ENCODE measurements at places on chromosomes 2 and 18.

DNA sequence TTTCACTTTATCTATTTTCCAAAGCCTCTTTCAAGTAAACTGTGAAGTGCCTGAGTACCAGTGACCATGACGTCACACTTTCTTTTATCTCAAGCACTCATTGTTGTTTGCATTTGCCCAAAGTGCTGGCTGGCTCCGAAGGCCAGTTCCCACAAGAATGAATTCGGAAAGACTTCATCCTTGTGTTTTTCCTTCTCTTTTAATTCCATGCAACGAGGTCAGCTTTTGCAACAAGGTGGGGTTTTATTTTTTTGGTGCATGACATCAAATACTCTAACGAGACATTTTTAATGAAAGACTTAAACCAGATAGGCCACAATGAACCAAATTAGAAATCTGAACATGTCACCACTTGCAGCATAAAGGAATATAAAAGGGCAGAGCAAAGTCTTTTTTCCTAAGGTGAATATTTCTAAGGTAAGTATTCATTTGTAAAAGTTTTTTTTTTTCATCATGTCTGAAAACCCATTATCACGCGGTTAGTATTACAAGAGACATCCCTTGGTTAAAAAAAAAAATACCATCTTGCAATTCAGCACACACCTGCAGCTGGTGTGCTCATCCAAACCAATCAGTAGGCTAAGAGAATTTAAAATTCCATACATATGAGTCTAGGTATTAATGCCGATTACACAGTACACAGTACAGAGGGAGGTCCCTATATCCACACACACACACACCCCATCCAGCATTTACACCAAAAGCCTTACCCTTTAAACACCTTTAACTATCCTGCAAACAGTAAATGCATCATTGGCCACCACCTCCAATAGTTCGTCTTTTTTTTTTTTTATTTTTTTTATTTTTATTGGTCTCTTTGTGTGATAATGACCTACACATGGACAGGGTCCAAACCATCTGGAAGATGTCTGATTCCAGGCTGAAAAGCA, 2.3 kb downstream of the ARL4C start:
- no peak for DNase-seq

GRCh38 chr18:58887613-58887963, 22.9 kb downstream of the ZNF532 start:
- no peak for DNase-seq

DNA sequence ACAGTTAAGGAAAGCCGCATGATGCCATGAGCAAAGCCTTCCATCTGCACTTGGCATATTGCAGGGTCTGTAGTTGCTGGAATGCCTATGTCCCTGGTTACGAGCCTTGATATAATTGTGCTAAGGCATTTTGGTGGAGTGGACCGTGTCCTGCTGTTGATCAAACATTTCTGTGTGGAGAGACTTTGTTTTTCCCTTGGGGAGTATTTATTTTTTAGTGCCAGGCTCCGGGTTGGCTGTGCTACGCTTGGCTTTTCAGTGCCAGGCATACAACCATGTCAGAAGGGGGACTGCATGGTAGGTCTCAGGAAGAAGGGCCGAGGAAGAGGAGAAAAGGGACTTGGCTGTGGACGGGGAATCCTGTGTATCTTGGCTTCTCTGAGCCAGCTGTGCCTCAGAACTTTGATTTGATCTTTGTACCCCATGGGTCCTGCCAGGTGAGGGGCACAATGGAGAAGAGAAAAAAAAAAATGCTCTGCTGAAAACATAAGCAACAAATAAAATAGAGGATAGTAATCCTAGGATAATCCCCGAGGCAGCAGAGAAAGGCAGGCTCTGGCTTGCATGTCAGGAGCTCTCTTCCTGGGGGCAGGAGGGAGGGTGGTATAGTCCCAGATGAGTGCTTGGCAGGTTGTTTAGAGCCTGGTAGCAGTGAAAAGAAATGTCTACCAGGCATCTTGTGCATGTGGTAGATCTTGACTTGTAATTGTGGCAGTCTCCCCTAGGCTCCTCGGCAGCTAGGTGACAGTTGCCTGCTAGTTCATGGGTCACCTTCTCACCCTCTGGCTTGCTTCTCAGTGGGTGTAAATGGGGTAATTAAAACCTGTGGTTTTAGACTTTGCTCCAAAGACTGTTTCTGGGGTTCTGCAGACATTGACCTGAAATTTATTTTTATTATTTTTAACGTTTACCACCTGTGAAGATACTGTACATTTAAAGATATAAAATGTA, 233.0 kb downstream of the NEDD4L start:
- no peak for DNase-seq

DNA sequence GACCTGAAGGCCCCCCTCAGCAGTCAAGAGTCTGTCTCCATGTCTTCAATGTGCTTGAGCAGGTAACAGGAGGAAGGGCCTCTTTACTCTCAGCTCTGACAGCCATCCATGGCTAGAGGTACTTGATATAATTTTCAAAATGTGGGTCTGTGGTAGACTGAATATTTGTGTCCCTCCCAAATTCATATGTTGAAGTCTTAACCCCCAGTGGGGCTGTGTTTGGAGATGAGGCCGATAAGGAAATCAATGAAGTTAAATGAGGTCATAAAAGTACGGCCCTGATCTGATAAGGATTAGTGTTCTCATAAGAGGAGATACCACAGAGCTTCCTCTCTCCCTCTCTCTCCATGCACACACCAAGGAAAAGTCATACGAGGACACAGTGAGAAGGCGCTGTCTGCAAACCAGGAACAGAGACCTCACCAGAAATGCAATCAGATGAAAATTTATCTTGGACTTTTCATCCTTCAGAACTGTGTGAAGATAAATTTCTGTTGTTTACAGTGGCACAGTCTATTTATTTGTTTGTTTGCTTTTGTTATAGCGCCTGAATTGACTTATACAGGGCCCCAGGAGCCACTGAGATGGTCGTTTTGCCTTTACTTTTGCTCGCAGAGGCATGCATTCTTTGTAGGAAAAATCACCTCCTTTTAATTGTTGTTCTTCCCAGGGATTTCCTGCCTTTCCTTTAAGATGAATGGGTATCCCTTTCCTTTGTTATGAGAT, 274.8 kb upstream of the TRIB2 start:
- no peak for DNase-seq

- no peak for DNase-seq
Measured at GRCh38 chr2:52659546-52659945, 1108.1 kb upstream of the CHAC2 start.

DNA sequence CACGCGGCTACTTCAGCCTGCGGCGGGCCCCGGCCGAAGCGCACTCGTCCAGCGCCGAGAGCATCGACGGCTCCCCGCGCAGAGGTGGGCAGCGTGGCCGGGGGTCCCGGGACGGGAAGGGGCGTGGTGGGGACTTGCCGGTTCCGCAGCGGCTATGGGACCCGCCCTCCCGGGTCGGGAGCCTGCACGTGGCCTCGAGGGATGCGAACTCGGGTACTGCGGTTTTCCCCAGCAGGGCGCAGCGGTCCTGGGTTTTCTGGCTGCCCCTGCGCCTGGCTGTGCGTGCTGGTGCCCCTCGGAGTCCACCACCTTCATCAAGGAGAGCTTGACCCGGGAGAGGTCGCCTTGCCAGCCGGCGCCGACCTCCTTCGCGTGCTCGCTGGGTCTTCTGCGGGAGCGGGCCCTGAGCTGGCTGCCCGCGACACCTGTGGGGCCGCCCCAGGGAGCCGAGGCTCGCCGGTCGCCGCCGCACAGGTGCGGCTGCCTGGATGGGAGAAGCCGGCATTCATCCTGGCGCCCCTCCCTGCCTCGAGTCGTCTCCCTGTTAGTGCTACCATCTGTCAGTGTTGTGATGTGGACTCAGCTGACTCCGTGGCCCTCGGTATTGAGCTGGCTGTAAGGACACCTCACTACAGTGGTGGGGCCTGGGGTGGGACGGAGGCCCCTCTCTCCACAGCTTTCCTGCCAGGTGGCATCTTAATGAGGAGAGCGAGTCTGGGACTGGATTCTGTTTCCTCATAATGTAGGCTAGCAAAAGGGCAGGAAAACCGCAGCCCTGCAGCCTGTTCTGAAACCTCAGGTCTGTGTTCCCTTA, 177.3 kb downstream of the AGAP1 start:
- no peak for DNase-seq

- DNase-seq = no peak
Measured at GRCh38 chr2:178199334-178199733, 5.0 kb downstream of the OSBPL6 start.

All from stimulated activated CD8-positive, alpha-beta memory T cell treated with anti-CD3 and anti-CD28 coated beads, Interleukin-7, amount 100 ng/mL, for 1 hour (primary cell).